ENCODE measurements at places on chromosomes 2 and 18.
A peak's percentile ranks its signal among the peaks of the same experiment; 100 is the strongest.

DNA sequence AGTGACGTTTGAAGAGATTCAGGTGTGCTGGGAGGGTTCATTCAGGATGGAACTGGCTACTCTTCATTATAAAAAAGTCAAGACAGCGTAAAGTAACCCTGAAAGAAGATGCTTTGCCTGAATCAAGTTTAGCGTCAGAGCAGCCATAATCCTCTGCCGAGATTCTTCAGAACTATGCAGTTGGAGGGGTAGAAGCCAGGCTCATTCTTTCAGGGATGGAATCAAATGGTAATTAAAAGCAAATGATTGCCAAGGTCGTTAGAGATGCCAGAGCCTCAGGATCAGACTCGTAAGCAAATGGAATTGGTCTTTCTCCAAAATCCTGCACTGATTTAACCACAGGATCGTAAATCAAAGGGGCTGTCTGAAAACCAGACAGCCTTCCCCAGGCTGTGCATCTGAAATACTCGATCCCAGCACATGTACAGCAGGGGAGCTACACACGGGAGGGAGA, 21.9 kb downstream of the APCDD1 start:
- no peak for DNase-seq

DNA sequence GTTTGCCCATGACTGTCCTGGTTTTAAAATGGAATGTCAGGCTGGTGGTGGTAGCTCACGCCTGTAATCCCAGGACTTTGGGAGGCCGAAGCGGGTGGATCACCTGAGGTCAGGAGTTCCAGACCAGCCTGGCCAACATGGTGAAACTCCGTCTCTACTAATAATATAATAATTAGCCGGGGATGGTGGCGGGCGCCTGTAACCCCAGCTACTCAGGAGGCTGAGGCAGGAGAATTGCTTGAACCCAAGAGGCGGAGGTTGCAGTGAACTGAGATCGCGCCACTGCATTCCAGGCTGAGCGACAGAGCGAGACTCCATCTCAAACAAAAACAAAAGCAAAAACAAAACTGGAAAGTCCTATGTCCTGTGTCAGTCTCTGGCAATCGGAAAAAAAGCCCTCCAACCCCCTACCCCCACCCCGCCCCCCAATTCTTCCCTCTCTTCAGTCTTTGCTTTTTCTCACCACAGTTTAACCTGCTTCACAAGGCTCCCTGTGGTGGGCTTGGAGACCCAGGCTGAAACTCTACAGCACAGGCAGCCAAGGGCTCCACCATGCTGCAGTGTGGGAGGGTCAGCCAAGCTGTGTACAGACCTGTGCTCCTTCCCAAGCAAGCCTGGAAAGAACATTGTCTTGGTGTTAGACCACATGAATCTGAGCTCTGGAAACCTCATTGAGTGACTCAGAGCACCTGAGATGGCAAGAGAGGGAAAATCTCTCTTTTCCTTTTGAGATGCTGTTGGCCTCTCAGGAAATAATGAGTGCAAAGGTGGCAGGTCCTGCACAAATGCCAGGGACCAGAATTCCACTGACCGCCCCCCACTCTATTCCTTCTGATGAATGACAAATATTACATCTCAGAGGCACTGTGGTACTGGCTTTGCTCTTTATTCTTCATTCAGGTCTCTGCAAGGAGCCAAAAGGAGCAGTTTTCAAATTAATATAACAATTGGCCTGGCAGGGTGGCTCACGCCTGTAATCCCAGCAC, 16.7 kb downstream of the MYCN start:
- no peak for DNase-seq

DNA sequence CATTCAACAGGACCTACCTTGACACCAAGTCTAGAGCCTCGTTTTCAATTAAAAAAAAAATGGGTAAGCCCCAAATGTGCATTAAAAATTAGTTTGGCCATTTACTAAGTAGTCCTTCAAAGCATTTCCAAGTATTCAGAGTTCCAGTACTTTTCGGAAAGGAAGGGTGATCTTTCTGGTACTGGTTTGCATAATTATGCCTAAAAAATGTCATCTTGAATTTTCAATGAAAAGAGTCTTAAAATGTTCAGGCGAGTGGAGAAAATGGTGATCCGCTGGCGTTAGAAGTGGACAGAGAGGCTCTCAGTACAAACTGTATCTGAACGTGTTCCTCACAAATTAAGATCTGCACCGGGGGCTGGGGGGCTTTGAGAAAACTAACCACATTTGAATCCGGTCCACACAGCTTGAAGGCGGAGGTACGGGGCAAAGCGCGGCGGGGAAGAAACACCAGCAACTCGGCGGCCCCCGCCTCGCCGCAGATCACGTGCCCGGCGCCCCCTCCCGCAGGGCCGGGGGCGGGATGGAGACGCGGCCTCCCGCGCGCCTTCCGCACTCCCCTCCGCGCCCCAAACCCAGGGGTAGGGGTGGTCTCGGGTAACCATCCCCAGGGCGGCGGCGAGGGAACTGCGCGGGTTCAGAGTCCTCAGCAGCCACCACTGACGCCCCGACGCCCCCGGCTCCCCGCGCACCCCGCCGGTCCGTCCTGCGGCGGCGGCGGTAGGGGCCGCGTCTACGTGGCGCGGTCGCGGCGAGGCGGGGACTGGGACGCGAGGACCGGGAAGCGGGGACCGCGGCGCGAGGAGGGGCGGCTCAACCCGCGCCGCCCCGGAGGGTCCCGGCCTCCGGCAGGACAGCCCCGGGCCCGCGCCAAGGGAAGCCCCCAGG, 564 bp downstream of the LPIN2 start:
- DNase-seq = peak; percentile 56

DNA sequence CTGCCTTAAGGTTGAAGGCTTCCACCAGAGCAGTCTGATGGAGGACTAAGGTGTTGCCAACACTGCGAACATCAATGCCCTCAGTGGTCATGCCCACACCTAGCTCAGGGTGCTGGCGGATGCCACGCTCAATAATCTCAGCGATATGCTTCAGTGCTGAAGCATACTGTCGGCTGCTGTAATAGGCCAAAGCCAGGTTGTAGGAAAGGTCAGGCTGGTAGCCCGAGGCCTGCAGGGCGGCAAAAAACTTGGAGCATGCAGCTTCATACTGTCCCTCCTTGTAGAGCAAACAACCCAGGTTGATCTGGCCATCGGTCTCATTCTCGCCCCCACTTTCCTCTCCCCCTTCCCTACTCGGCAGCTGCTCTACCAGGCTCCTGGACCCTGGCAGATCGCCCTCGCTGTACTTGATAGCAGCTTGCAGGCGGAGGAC, 159.4 kb downstream of the AGPS start:
- DNase-seq = no peak

- DNase-seq = no peak
Observed at GRCh38 chr2:170703776-170704476, 11.2 kb upstream of the SP5 start.

GRCh38 chr2:72117718-72118117, 29.9 kb downstream of the CYP26B1 start:
- DNase-seq = no peak

DNA sequence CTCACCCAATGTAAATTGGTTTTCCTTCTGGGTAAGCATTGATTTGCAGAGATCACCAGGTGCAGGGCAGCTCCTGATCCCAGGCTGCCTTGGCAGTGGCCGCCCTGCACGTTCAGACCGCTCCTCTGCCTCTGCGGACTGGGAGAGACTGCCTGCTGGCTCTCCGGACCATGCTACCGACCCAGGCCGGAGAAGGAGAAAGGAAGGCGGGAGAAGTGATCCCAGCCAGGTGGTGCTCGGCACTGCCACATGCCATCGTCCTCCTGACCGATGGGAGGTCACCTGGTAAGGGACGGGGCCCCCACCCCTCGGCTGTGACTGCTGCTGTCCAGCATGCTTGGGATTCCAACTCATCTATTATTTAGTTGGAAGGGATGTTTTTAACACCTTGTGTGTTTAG, 108.1 kb upstream of the POU3F3 start:
- no peak for DNase-seq

DNA sequence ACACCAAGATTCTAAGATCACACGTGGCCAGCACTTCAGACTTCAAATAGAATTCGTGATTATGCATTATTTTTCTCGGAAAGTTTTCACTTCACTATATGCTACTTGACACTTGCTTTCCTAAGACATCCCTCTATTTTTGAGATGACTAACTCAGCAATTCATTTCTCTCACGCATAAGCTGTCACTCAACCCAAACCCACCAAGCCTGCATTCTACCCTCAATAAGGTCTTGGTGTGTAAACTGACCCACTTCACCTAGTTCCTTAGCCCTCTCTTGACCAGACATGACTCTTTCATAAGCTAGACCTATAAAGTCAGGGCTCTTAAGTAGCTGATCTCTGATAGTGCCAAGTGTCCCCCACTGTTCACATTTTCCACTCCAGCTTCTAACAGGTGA, 11.7 kb downstream of the CKAP2L start:
- DNase-seq = no peak

- no peak for DNase-seq
Observed at GRCh38 chr18:54515149-54515548, 75.9 kb upstream of the DYNAP start.

GRCh38 chr2:232418466-232419244, 12.0 kb downstream of the ALPG start:
- DNase-seq = no peak

DNA sequence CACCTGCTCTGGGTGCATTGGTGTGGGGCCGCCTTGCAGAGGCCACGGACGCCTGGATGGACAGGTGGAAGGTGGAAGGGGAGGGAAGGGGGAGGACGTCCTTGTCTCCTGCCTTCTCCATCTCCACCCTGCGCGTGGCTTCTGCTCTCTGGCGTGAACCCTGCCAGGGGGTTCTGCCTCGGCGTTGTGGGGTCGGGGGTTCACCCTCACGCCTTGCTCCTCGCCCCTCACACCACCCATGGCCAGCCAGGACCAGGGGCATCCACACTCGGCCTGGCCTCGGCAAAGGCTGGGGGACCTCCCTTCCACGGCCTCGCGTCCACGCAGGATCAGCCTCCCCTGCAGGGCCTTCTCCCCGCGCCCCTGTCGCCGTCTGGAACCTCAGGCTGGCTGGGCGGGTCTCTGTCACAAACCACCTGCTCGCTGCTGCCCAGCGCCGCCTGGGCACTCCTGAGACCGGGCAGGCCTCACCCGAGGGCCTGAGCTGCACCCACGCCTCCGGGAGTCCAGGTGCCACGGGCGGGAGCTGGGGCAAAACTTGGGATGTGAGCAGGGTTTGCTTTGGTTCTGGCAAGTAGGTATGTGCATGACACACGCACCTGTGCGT, 655.9 kb downstream of the GALR1 start:
- DNase-seq = no peak

- DNase-seq = no peak
Observed at GRCh38 chr2:156333951-156334495, 1.5 kb upstream of the NR4A2 start.

- DNase-seq = no peak
Observed at GRCh38 chr18:11305507-11305906, 156.1 kb upstream of the PIEZO2 start.

DNA sequence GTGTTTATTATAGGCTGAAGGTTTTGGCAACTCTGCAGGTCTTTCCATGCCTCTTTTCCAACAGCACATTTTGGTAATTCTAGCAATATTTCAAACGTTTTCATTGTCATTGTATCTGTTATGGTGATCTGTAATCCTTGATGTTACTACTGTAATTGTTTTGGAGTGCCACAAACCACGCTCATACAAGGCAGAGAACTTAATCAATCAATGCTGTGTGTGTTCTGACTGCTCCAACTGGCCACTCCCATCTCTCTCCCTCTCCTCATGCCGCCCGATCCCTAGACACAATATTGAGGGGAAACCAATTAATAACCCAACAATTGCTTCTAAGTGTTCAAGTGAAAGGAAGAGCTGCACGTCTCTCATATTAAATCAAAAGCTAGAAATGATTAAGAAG, 32.9 kb downstream of the HDLBP start:
- DNase-seq = no peak

- peak; percentile 7 for DNase-seq
Observed at GRCh38 chr2:72035518-72036172, 112.0 kb downstream of the CYP26B1 start.

DNA sequence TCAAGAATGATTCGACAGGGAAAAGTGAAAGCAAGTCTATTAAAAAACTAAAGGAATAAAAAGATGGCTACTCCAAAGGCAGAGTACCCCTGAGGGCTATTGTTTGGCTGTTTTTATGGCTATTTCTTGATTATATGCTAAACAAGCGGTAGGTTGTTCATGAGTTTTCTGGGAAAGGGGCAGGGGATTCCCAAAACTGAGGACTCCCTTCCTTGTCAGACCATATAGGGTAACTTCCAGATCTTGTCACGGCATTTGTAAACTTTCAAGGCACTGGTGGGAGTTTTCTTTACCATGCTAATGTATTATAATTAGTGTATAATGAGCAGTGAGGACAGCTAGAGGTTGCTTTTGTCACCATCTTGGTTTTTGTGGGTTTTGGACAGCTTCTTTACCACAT, 474.9 kb upstream of the MC4R start:
- DNase-seq = no peak

GRCh38 chr2:141260911-141261310, 869.9 kb downstream of the LRP1B start:
- no peak for DNase-seq

GRCh38 chr2:218047536-218048225, 21.4 kb upstream of the RUFY4 start:
- no peak for DNase-seq

- DNase-seq = no peak
Observed at GRCh38 chr2:63590626-63591408, 2.1 kb downstream of the MDH1 start.

GRCh38 chr2:66457545-66457944, 22.6 kb downstream of the MEIS1 start:
- no peak for DNase-seq

GRCh38 chr2:120346667-120347358, 877 bp downstream of the INHBB start:
- no peak for DNase-seq

DNA sequence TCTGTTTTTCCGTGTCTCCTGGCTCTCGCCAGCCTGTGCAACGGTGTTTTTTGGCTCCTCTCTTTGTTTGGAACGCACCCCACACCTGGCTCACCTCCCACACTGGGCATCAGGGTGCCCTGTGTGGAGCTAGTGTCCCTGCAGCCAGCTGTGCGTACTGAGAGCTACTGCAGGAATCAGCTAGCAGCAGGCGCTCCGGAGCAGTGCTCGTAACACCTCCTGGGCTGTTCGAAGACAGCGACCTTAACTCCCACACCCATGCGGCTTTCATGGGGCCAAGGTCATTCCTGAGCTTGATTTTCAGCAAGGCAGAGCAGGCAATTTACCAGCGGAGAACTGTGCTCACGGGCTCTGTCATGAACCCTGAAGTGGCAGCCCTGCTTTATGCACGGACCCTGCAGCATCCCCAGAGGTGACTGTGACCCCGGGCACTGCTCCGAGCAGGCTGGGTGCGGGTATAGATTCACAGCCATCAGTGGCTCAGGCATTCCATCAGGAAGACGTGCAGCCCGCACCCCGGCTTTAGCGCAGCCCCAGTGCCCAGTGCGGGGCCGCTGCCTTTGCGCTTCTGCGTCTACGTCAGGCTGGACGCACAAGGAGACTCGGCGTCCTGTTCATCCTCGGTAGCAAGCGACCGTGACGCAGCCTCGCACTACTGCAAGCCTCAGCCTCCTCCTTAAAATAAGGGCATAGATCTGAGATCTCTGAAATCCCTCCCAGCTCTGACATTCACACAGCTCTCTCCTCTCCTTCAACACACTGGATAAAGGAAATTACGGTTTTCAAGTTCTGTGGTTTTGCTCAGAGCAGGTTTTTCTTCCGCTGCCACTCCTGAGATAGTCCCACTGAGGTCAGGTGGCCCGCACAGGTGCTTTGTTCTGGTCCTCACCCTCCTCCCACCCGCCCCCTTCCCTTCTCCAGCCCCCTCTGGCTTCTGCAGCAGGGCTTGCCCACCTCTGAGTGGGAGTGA, 58.2 kb downstream of the ADI1 start:
- no peak for DNase-seq
